ENCODE measurements at places on chromosomes 4 and X.

- no peak for DNase-seq
These were observed 52.6 kb upstream of the STX18 start for GRCh38 chr4:4594285-4594920.

- no peak for DNase-seq
These were observed 36.6 kb downstream of the MYOZ2 start for GRCh38 chr4:119172223-119172622.

DNA sequence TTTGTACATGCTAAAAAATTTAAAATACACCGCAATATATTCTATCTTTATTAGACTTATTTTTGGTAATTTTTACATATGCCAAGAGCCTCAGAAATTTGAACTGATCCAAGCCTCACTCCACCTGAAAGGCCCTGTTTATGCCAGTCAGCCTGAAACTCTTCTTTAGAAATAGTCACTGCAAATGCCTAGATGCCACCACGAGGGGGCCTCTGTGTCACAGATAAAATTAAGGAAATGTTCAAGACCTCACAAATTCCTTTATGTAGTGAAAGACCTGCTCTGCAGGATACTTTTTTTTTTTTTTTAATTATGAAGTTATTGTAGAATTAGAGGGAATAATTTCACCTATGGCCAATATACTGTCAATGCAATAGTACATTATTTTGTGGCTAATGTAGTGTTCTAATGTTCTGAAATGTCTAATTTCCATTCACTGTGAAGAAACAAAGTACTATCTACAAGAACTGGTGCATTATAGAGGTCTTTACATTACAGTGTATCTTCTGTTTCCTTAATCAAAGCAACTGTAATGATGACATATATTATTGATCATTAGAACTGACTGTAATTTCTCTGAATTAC lies 69.8 kb downstream of the DTHD1 start:
- peak; percentile 19 for DNase-seq

GRCh38 chr4:161522031-161522430 lies 641.8 kb downstream of the FSTL5 start:
- DNase-seq = no peak

DNA sequence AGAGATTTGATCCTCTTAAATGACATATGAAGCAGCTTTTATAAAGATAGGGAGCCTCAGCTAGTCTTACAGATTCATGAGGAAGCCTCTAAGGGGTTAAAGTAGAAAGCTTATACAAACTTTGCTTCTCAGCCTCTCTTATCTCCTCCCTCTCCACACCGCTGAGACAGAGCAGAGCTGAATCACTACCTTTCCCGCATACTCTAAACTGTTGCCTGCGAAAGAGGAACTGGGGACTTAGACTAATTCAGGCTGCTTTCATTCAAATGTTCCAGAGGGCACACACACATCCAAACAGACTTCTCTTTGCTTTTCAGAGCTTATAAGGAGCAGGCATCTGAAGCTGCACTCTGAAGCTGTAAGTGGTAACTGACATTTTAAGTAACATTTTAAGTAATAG lies at the start of gene SERTM2:
Gene SERTM2 (plus strand): TSS at position 169 of the 400 bp plus-strand sequence. CDS start 7,213 bp downstream, outside the sequence.
- DNase-seq = no peak

GRCh38 chr4:127416115-127416514 lies 216.6 kb upstream of the INTU start:
- DNase-seq = no peak

DNA sequence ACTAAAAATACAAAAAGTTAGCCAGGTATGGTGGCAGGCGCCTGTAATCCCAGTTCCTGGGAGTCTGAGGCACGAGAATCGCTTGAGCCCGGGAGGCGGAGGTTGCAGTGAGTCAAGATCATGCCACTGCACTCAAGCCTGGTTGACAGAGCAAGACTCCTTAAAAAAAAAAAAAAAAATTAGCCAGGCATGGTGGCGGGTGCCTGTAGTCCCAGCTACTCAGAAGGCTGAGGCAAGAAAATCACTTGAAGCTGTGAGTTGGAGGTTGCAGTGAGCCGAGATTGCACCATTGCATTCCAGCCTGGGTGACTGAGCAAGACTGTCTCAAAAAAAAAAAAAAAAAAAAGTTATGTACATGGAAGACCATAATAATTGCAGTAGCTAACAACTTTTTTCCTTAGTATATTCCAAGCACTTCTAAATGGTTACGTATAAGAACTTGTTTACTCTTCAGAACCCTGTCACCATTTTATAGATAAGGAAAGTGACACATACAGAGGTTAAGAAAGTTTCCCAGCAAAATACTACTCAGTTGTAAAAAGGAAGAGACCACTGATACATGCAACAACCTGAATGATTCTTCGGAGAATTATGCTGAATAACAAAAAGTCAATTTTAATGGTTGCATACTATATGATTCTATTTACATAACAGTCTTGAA lies 24.5 kb downstream of the RUFY3 start:
- no peak for DNase-seq

DNA sequence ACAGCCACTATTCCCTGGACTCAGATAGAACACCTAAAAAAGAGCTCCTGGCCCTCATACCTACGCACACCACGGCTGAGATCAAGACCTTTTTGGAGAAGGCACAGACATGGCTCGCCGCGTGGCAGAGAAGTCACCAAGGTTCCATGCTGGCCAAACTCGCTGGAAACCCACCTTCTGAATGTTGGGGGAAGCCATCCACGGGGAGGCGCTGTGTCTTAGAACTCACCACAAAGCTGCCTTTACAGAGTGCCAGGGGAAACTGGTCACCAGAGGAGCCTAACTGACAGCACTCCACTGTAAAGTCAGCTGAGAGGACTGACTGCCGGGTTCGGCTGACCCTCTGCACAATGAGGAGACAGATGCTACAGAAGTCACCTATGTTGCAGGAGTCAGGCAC lies 97.9 kb downstream of the NEUROG2 start:
- DNase-seq = no peak

Data from NCI-H1694 treated with DMSO at 0.1 percent for 48 hours (cell line).